ENCODE measurements at places on chromosomes 12 and 14. TPM values are rescaled to one million over a fixed set of nuclear protein-coding genes. Genes with fewer than 3 reads are reported as not detected.

B4GALNT3 gene
- total RNA-seq: 0.11 TPM

DNA sequence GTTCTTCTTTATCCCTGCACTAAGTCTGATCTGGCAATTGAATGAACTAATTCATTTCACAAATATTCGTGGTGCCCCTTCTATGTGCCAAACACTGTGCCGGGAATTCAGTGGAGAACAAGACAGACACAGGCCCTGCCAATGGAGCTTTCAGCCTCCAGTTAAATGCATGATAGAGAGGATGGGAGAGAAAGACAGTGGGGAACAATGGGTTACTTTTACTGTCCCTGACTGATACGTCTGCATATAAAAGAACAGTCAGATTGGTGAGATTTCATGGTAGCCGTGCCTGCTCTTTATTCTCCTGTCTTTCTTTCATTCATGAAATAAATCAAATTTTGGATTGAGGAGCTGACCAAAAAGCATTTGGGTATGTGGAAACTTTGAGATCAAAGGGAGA is 78.5 kb downstream of the TMEM117 start:
- DNase-seq: no peak

- DNase-seq: no peak
These were observed 82.1 kb downstream of the CMKLR1 start for GRCh38 chr12:108257004-108257403.

ASPG gene
- total RNA-seq: not detected

- DNase-seq: peak; percentile 59
These were observed 179.9 kb upstream of the ATF7IP start for GRCh38 chr12:14185427-14186192.

GRCh38 chr12:132182711-132183365 is 38.6 kb downstream of the NOC4L start:
- no peak for DNase-seq

GNPTAB gene
- 23.3 TPM for total RNA-seq

GRCh38 chr12:47839214-47839876 is 19.6 kb upstream of the HDAC7 start:
- DNase-seq: peak; percentile 44

GRCh38 chr12:80353254-80353653 is 90.8 kb upstream of the PTPRQ start:
- DNase-seq: peak; percentile 4

DNA sequence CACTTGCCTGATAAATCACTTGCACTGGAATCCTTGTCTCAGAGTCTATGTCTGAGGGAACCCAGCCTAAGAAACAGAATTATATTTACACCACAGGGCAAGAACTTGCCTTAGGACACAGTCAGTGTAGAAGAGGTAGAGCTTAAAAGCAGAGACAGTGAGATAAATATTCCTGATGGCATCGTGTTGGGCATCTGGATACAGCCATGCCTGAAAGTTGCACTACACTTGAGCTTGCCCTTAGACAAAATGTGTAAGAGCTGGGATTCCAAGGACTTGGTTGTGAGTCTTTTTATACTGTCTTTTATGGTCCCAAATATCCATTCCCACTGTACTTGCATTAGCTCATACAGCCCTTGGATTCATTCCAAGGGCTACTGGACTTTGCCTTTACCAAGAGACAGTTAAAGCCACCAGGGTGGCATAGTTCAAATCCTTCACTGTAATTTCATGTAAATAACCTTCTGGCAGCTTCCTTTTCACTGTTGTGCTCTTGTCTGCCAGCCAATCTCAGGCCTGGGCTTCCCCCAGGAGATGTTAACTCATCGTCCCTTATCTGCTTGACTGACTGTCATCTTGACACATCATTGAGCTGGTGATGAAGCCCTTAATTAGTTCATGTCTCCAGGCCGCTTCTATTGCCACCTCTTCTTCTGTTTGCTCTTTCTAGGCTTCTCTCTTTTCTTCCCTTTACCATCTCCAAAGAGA is 577.9 kb upstream of the TBX3 start:
- peak; percentile 17 for DNase-seq

MGP gene
- not detected for total RNA-seq

Measured in GM23248 (cell line).